ENCODE measurements at places on chromosomes 7 and 10.

GRCh38 chr7:34451923-34452322 is 206.1 kb upstream of the NPSR1 start:
- DNase-seq = no peak

DNA sequence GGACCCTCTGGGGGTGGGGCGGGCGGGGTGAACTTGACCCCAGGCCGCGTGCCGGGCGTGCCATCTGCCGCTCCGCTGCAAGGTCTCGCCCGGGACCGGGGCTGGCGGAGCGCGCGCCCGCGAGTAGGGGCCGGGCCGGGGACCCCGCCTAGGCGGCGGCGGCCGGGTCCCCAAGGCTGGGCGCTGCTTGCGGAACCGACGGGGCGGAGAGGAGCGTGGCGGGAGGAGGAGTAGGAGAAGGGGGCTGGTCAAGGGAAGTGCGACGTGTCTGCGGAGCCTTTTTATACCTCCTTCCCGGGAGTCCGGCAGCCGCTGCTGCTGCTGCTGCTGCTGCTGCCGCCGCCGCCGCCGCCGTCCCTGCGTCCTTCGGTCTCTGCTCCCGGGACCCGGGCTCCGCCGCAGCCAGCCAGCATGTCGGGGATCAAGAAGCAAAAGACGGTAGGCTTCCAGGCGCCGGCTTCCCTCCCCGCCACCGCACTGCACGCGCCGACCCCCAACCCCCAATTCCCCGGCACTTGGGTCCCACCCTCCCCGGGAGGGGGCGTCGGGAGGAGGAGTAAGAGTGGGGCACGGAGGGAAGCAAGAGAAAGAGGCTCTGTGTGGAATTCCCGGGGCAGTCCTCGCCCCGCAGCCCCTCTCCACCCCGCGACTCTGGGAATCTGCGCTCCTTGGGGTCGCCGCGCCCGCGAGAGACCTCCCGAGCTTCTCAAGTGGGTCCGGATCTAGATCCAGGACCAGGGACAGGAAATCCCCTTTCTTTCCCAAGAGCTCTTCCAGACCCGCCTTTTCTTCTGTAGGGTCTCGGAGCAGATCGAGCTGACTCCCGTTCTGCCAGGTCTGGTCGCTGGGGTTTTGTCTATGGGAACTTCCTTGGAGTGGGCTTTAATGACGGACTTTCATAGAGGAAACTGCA is at the start of gene PAPSS2:
TSS of gene PAPSS2 (plus strand) at position 308 of the 913 bp plus-strand sequence. CDS start at position 412, 104 bp downstream.
- DNase-seq = no peak

DNA sequence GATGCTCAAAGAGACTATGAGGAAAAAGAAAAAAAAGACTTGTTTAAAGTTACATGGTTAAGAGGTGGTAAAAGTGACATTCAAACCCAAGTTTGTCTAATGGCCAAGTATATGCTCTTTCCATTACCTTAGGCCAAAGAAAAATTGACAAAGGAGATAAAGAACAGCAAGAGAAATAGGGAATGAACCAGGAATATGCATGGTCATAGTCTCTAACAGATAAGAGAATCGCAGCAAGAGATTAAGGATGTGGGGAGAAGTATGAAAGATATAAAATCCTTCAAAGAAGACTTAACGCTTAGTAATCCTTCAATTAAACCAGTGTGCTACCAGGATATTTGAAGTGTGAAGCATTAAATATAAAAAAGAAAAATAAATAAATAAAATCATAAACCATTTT is 23.2 kb upstream of the LRRN3 start:
- DNase-seq = no peak

DNA sequence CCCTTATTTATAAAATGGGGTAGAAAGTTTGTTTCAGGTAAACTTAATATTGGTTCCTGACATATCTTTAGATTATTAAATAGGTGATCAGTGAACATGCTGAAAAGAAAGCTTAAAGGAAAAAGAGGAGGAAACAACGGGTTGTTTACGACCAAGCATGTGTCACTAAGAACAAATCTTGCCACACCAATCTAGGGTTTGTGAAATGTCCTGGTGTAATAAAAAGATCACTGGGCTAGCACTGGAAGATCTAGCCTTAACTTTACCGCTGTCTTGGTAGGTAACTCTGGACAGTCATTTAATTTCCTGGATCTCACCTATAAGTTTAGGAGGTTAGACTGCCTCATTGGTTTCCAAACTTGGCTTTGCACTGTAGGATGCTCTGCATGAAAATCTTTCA is 19.0 kb downstream of the VPS26A start:
- no peak for DNase-seq

- DNase-seq = no peak
These were observed 486 bp downstream of the HIPK2 start for GRCh38 chr7:139777133-139777891.

DNA sequence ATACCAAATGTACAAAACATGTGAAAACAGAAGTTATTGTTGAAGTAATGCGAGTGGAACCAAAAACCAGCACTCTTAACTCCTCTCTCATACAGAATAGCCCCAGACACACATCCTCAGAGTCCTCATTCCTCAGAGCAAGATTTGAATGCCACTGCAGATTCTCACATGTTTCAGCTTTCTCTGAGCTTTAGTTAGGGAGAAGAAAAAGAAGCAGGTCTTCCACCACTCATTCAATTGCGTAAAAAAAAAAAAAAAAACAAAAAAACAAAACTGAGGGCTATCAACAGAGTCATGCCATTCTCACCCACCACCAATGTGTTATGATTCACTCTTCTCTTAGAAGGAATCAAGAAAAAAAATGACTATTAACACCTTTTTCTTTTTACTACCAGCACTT is 287.7 kb downstream of the IPMK start:
- DNase-seq = no peak

GRCh38 chr7:133742709-133743538 is 384.2 kb upstream of the LRGUK start:
- no peak for DNase-seq

- no peak for DNase-seq
These were observed 112.0 kb downstream of the TRRAP start for GRCh38 chr7:98990356-98990755.

DNA sequence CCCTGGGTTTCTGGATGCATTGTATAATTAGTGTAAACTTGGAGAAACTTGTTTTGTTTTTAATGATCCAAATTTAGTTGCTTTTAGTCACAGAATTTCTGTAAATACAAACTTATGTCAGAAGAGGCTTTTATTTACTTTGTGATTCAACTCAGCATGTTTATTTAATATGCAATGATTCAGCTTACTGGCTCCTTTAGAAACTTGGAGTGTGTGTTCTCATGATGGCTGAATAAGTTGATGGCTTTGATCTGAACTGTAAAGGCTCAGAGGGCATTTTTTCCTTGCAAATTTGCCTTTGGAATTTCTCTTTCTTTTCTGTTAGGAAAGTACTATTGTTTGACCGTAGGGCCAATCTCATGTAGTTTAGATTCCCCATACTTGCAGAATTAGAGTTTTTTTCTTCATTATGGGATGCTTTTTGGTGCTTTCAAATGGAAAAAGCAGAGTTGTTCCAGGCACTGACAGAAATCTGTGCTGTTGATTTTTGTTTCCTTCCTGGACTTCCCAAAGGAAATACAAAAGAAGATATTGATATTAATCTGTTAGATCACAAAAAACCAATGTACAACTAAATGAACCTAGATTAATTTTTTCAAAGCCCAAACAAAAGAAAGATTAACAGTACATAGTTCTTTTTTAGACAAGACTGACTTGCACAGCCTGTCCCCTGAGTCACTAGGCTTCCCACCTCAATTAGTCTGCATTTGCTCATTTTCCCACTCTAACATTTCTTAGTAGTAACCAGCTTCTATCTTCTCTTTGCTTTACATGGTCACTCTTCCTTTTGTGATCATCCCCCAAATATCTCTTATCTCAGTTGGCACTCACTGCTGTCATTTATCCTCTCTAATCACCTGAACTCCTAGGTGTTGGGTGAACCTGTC is 96.8 kb upstream of the AGR3 start:
- no peak for DNase-seq

- no peak for DNase-seq
These were observed 574.3 kb downstream of the TCERG1L start for GRCh38 chr10:130737186-130737585.

GRCh38 chr10:92175164-92175563 is 115.7 kb downstream of the CPEB3 start:
- no peak for DNase-seq

- no peak for DNase-seq
These were observed 441.8 kb downstream of the RPS24 start for GRCh38 chr10:78475437-78475836.

- DNase-seq = no peak
These were observed 133.7 kb downstream of the SLC25A13 start for GRCh38 chr7:96188174-96188581.

DNA sequence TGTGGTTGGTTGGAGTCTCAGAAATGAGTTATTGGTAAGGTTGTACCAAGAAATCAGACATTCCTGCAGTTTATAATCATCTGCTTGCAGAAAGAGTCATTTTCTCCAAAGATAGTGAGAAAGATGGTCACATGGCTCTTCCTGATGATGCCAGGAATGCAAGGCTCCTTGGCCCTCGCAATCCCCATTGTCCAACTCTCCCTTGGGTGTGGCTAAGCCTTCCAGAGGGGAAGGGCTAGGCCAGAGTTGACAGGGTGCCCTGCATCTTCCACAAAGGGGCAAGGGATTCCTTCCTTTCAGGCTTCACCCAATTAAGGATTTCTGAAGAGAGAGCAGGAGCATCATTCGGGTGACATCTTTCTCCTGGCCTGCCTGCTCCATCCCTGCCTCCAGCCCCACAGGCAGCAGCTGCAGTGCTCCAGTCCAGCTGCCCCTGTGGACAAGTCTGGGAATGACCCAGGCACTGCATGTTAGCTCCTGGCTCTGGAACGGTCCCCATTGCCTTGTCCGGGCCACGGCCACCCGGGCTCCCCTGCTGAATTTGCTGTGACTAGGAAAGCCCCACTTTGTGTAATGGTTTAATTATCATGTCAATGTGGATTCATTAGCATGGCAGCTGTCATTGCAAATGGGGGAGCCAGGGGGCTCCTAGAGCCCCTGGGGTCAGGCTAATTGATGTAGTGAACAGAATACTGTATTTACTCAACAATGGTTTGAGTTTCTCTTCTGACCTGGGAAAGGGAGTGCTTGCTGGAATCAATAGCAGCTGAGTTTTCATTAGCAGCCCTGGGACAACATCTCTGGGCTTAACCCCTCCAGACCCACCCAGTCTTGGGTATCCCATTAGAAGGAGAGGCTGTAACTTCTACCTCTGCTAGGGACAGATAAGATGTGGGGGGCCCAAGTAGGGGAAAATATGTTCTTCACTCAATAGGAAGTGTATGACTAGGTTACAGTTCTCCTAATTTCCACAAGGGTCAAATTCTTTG is 112.6 kb upstream of the TBX20 start:
- DNase-seq = no peak

DNA sequence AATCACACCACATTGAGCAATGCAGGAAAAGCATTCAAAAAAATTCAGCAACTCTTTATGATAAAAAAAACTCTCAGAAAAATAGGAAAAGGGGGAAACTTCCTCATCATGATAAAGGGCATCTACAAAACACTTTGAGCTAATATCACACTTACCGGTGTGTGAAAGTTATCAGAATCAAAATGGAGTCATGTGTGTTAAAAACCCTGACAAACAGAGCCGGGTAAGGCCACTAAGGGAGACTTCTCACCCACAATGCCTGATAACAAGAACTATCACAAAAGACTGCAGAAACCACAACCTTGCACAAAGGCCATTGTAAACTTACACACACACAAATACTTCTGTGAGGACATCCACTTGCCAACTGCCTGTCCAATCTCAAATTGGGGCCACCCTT is 34.8 kb upstream of the SMARCD3 start:
- no peak for DNase-seq

DNA sequence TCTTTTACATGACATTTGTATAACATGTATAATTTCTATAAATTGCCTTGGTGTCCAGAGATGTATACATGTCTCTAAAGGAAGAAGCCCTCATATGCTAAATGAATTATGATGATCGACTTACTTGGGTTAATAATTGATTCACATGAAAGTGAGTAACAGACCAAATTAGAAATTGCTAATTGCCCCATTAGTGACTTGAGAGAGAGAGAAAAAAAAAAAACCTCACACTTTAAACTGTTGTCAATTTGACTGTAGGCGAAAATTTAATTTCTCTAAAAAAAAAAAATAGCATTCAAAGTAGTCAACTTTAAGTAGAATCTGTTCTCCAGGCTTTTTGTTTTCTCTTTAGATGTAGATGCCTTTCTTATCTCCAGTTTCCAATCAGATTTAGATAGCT is 383.3 kb downstream of the SH2D4B start:
- DNase-seq = no peak

GRCh38 chr10:96397902-96398301 is 39.1 kb upstream of the OPALIN start:
- no peak for DNase-seq

DNA sequence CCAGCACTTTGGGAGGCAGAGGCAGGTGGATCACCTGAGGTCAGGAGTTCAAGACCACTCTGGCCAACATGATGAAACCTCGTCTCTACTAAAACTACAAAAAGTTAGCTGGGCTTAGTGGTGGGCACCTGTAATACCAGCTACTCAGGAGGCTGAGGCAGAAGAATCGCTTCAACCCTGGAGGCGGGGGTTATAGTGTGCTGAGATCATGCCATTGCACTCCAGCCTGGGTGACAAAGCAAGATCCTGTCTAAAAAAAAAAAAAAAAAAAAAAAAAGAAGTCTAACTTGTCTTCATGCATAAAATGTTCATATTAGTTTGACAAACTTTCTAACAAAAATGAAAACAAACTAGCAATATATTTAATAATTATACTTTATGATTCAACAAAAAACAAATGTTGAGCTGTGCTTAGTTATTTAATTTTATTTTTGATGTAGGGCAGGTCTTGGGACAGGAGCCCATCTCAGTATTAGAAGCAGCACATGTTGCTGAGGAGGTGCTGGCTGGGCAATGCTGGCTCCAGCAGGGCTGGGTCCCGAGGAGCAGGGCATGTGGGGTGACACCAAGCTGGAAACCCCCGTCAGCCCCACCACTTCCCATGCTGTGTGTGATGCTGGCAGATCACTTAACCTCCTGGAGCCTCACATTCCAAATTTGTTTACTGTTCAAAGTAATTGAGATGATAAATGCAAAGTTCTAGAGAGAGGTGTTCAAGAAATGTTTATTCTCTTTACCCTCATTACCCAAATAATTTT is 335.3 kb upstream of the KLF6 start:
- DNase-seq = no peak

DNA sequence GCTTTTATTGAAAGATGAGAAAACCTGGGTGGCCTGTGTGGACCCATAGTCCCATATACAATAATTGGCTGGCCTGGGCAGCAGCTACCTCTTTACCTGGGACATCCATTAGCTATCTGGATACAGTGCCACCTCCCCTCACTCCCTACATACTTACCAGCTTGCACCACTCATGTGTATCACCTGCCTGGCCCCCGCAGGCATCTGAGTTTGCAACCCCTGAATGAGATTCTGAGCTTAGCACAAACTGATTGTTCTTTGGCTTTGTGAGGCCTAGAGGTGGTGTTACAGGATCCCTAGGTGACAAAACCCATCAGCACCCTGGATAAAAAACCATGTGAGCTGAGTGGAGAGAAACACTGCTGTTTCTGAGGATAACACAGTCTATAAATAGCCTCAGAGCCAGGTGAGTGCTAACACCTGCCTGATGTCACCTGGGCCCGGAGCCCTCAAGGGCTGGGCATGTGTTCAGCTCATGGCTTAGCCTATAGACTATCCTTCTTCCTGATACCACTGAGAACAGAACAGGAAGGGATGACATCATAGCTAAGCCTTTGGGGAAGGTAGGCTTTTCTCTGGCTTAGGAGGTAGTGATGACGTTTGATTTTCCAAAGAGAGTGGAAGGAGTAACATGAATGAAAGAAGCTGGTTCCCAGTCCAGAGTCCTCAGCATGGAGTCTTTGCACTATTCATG is 2.6 kb upstream of the PPIF start:
- DNase-seq = no peak

- no peak for DNase-seq
These were observed 55.9 kb upstream of the NFE2L3 start for GRCh38 chr7:26096136-26096535.

- DNase-seq = no peak
These were observed 60.3 kb downstream of the COBL start for GRCh38 chr7:51256209-51256781.

All from stimulated activated CD8-positive, alpha-beta memory T cell treated with anti-CD3 and anti-CD28 coated beads, Interleukin-7, amount 100 ng/mL, for 48 hours (primary cell).